ENCODE measurements at places on chromosomes 7 and 10. TPM values are rescaled to one million over a fixed set of nuclear protein-coding genes. Genes with fewer than 3 reads are reported as not detected.

GRCh38 chr10:26725837-26726727, 28.6 kb downstream of the PDSS1 start:
- no peaks in the 10 kb centered on the region for H3K4me1 ChIP-seq
- H3K36me3 ChIP-seq: peaks cover 12% of the 10 kb centered on the region
- peak; percentile 72 for DNase-seq

C1QL3 gene
- total RNA-seq: not detected

DNA sequence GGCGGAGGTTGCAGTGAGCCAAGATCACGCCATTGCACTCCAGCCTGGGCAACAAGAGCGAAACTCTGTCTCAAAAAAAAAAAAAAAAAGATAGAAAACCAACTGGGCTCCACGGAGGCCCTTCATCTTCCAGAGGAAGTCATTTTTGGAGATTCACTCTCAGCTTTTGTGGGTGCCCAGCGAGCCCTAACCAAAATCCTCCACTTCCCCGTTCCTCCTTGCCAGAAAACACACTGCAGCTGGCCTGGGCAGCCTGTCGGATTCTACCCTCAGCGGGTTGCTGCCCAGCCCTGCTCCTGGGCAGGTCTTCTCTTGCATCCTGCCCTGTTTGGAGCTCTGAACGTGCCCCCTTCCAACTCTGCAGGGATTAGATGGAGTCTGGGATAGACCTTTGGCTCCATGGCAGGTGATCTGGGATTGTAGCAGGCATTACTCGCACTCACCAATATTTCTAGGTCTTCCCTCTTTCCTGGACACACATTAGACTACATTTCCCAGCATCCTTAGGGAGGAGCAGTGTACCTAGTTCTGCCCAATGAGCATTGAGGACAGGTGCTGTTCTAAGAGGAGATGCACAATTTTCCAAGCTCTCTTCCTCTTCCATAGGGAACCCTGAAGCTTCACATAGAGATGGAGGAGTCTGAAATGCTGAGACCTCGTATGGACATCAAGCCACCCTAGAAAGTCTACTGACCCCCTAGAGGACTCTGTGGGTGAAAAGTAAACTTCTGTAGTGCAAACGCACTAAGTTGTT, 4.6 kb downstream of the GRID2IP start:
- no peaks in the 10 kb centered on the region for H3K27me3 ChIP-seq
- no peak for DNase-seq
- H3K4me3 ChIP-seq: no peak overlapping the region
- H3K27ac ChIP-seq: no peak overlapping the region

GRCh38 chr7:151781161-151781845, 95.6 kb downstream of the PRKAG2 start:
- H3K36me3 ChIP-seq: peaks cover 27% of the 10 kb centered on the region
- no peaks in the 10 kb centered on the region for H3K4me1 ChIP-seq

HSPA14 gene
- 8.6 TPM for total RNA-seq
